Vein endothelial cell (primary cell): ENCODE measurements at places on chromosomes 4 and X. TPM values are rescaled to one million over a fixed set of nuclear protein-coding genes. Genes with fewer than 3 reads are reported as not detected.

IL2 gene
- total RNA-seq = not detected in 2 replicates

PNMA6A gene
- total RNA-seq = 0.86 and 1.3 TPM in 2 replicates

ADAMTS3 gene
- 1.6 and 1.7 TPM in 2 replicates for total RNA-seq

RASGEF1B gene
- total RNA-seq = 0.29 and 0.33 TPM in 2 replicates

PFKFB1 gene
- total RNA-seq = under 0.01 and 0.10 TPM in 2 replicates

ZMAT1 gene
- 2.4 and 2.9 TPM in 2 replicates for total RNA-seq

TMSB15A gene
- 0.33 and 0.96 TPM in 2 replicates for total RNA-seq

ZNF674 gene
- total RNA-seq = 5.5 and 6.2 TPM in 2 replicates

PLAC8 gene
- 1.3 and 2.5 TPM in 2 replicates for total RNA-seq

CTAG1A gene
- not detected in 2 replicates for total RNA-seq

IL1RAPL1 gene
- total RNA-seq = 0.29 and 0.65 TPM in 2 replicates

CCNB3 gene
- 0.19 and 2.6 TPM in 2 replicates for total RNA-seq

PUDP gene
- 9.8 and 12.1 TPM in 2 replicates for total RNA-seq

UNC5C gene
- total RNA-seq = 0.29 and 1.3 TPM in 2 replicates

RRAGB gene
- total RNA-seq = 20.6 and 23.1 TPM in 2 replicates

GPR78 gene
- not detected in 2 replicates for total RNA-seq

RASL11B gene
- not detected in 2 replicates for total RNA-seq

FAM184B gene
- total RNA-seq = not detected in 2 replicates

GATA1 gene
- total RNA-seq = not detected in 2 replicates

IL21 gene
- not detected in 2 replicates for total RNA-seq

AMTN gene
- not detected in 2 replicates for total RNA-seq
